Hematopoietic multipotent progenitor cell treated with erythropoietin and hydrocortisone succinate and interleukin-3 and kit ligand, for 17 days (in vitro differentiated cells): ENCODE measurements at places on chromosomes 3 and 15.

GRCh38 chr3:106678657-106679390, 698.4 kb upstream of the CCDC54 start:
- no peak for DNase-seq

DNA sequence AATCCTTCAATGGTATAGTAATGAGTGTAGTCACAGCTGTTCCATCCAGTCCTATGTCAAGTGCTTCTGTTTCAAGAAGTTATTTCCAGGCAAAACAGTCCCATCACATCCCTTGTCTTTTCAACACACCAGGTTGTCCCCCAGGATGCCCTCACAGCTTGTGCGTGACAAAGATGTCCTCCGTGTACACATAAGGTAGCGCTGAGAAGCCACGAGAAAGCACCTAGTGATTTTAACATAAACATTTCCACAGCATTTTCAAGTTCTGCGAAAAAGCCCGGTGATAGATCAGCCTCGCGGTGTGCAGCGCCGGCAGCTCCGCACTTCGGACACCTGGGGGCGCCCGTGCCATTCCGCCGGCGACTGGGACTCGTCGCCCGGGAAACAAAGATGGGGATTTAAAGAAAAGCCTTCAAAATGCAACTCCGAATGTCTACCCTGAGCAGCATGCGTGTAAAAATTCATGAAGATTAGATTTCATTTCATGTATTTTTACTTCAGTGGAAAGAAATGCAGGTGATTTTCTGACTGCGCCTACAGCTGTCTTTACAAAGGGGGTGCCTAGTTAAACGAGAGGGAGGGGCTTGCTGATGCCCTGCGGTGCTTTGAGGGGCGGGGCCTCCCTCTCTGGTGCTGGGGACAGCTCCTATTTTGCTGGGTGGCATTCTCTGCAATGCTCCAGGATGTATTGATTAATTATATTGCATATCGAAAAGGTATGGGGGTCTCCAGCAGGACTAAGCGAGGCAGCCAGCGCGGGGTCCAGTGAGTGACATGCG, 49.9 kb downstream of the KY start:
- no peak for DNase-seq

DNA sequence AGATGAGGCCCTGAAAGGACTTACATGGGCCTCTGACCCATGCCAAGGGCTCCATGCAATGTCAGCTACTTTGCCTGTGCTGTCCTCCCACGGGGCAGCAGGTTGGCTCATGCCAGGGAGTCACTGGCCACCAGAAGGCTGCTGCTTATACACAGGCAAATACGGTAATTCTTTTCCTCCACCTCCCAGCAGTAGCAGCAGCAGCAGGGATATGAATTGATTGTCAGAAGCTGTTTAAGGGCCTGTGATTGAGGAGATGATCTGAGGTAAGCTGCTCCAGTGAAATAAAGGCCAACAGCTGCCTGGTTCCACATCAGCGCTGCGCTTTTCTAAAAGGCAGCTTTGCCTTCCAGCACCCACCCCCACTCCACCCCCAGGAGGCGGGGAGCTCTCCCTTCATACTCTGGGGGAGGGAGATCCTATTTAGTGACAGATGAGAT, 250.5 kb downstream of the SHQ1 start:
- no peak for DNase-seq

DNA sequence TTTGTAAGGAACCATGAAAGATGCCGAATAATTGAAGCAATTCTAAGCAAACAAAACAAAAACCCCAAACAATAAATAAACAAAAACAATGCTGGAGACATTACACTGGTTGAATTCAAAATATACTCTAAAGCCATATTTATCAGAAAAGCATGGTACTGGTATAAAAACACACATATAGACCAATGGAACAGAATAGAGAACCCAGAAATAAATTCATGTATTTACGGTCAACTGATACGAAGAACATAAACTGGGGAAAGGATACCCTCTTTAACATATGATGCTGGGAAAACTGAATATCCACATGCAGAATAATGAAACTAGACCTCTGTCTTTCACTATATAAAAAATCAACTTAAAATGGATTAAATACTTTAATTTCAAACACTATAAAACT, 214.3 kb upstream of the PDZRN3 start:
- no peak for DNase-seq

DNA sequence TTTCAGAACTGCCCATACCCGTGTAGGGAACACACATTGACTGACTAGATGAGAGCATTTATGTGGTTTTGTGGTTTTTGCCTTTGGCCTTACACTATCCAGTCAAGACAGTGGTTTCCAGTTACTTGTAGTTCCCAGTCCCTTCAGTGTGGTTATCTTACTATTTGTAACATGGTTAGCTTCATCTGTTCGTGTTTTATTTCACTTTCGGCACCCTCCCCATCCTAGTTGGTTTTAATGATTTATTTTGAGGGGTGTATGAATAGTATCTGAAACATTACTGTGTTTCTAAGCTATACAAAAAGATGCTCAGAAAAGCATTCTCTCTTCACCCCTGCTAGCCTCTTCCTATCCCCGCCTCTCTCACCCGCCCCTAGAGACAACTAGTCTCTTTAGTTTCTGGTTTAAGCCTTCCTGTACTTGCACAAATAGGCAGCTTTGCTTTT, 14.1 kb downstream of the LYSMD4 start:
- no peak for DNase-seq

GRCh38 chr15:45184562-45185041, 3.2 kb downstream of the SHF start:
- DNase-seq, result no peak

- no peak for DNase-seq
Observed at GRCh38 chr3:20121088-20121487, 64.9 kb downstream of the SGO1 start.

- DNase-seq, result no peak
Observed at GRCh38 chr3:25826510-25826909, 36.6 kb downstream of the OXSM start.

DNA sequence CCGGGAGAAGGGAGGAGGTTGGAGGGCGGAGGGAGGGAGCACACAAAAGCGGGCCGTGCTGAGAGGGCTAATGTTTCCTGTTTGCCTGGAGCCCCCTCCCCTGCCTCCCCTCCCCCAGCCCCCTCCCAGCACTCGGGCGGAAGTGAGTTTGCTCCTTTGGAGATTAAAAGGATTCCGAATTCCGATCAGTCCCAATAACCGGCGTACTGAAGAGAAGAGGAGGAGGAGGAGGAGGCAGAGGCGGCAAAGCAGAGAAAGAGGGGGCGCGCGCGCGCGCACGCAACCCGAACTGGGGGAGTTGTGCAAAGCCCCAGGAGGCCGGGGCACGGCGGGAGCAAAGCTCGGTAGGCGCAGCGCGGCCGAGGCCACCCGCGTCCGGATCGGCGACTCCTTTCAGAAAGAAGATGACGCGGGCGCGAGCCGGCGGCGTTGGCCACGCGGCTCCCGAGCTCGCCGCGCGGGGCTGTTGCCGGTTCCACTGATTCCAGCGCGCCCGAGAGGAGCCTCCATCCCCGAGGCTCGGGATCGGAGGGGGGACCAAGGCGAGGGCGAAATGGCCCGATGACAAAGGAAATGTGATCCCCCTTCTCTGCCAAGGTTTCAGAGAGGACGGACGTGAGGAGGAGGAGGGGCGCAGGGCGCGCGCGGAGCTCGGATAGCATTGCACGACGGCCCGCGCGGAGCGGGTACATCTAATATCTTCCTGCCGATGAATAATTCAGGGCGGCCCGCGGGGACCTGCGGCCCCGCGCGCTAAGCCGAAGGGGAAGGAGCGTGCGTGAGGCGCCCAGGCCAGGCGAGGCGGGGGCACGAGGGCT, 1.1 kb upstream of the TRIM71 start:
- no peak for DNase-seq

- DNase-seq, result no peak
Observed at GRCh38 chr3:156483426-156483825, 71.5 kb downstream of the SSR3 start.

DNA sequence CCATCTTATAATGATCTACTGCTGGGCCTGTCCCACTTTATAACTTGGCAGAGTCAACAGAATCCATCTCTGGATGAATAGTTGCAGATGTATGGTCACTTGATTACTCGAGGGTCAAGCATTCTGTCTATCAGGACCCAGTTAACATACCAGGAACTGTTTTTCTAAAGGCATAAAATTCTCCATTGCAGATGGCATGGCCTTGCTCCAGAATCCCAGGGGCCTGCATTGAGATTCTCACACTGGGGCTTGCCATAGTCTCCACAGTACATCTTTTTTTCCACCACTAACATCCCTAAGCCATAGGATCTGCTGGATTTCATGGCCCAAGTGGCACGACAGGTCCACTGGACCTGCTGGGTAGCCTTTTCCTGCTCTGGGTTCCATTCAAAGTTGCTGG, 68.5 kb upstream of the CACNA1D start:
- DNase-seq, result no peak
